RPMI7951 (cell line): ENCODE measurements at places on chromosomes 7 and 10. TPM values are rescaled to one million over a fixed set of nuclear protein-coding genes. Genes with fewer than 3 reads are reported as not detected.

GRCh38 chr10:9709849-9710248, 1307.8 kb upstream of the CELF2 start:
- DNase-seq: no peak

GRCh38 chr7:107996072-107996882, 6.7 kb downstream of the LAMB1 start:
- DNase-seq: peak; percentile 70

KLLN gene
- total RNA-seq: not detected in 2 replicates

EN2 gene
- total RNA-seq: not detected in 2 replicates
